A673 (cell line): ENCODE measurements at places on chromosomes 2 and 18. TPM values are rescaled to one million over a fixed set of nuclear protein-coding genes. Genes with fewer than 3 reads are reported as not detected.

Gene CHMP3
- 87.5 and 89.0 TPM in 2 replicates for total RNA-seq

Gene VWA3B
- not detected in 2 replicates for total RNA-seq

Gene LRATD1
- not detected in 2 replicates for total RNA-seq

Gene THSD7B
- not detected in 2 replicates for total RNA-seq

Gene ANKRD30B
- total RNA-seq = not detected in 2 replicates

Gene TMEM214
- total RNA-seq = 76.7 and 77.8 TPM in 2 replicates

Gene DNER
- total RNA-seq = 8.4 and 9.2 TPM in 2 replicates

Gene EDAR
- not detected in 2 replicates for total RNA-seq

Gene PAX8
- 3.1 and 3.2 TPM in 2 replicates for total RNA-seq

Gene CYTIP
- not detected in 2 replicates for total RNA-seq

Gene ARHGAP25
- total RNA-seq = 5.4 and 6.2 TPM in 2 replicates

Gene TMEM182
- total RNA-seq = 2.9 and 3.2 TPM in 2 replicates

Gene RETREG2
- total RNA-seq = 53.1 and 59.0 TPM in 2 replicates

Gene ACTR1B
- total RNA-seq = 36.3 and 41.7 TPM in 2 replicates

Gene SGO2
- 35.2 and 37.3 TPM in 2 replicates for total RNA-seq

Gene NAT8
- total RNA-seq = not detected in 2 replicates

Gene STAT4
- total RNA-seq = 0.33 and 0.71 TPM in 2 replicates

Gene TDRD15
- total RNA-seq = not detected in 2 replicates

Gene RAPGEF4
- 0.26 and 0.96 TPM in 2 replicates for total RNA-seq

Gene CLEC4F
- 0.67 and 1.1 TPM in 2 replicates for total RNA-seq

Gene CHRND
- total RNA-seq = not detected in 2 replicates

Gene FTCDNL1
- 0.88 and 1.0 TPM in 2 replicates for total RNA-seq

Gene STK17B
- 18.4 and 18.5 TPM in 2 replicates for total RNA-seq

Gene IL36RN
- total RNA-seq = not detected in 2 replicates

Gene TIGD1
- total RNA-seq = 9.0 and 9.8 TPM in 2 replicates

Gene TMEM150A
- 6.4 and 6.6 TPM in 2 replicates for total RNA-seq

Gene EMX1
- total RNA-seq = not detected in 2 replicates

Gene REEP1
- 3.6 and 4.8 TPM in 2 replicates for total RNA-seq

Gene ABHD1
- 0.22 TPM in 1 of 2 replicates, not detected in the other for total RNA-seq

Gene CIDEA
- total RNA-seq = not detected in 2 replicates

Gene CYP27A1
- 1.2 TPM in 2 replicates for total RNA-seq

Gene YIPF4
- 39.9 and 40.7 TPM in 2 replicates for total RNA-seq

Gene HOXD13
- 32.7 and 33.8 TPM in 2 replicates for total RNA-seq

Gene PPP1R1C
- 3.2 and 5.3 TPM in 2 replicates for total RNA-seq

Gene NDUFB3
- 119 and 120 TPM in 2 replicates for total RNA-seq

Gene SEH1L
- 104 and 105 TPM in 2 replicates for total RNA-seq

Gene KRTCAP3
- total RNA-seq = 2.6 and 3.4 TPM in 2 replicates

Gene CPLX4
- total RNA-seq = not detected in 2 replicates

Gene WNT10A
- 0.47 and 0.81 TPM in 2 replicates for total RNA-seq

Gene SERPINB10
- not detected in 2 replicates for total RNA-seq

Gene DAW1
- total RNA-seq = 1.2 and 2.4 TPM in 2 replicates

Gene GALNT14
- total RNA-seq = 6.9 and 9.7 TPM in 2 replicates

Gene NRP2
- 4.0 and 7.7 TPM in 2 replicates for total RNA-seq

Gene PSMA8
- not detected in 2 replicates for total RNA-seq

Gene PNKD
- total RNA-seq = 36.7 and 44.9 TPM in 2 replicates
